Stimulated activated CD8-positive, alpha-beta memory T cell treated with anti-CD3 and anti-CD28 coated beads, Interleukin-15, amount 100 ng/mL, for 4 hours (primary cell): ENCODE measurements at places on chromosomes 6 and 20.

DNA sequence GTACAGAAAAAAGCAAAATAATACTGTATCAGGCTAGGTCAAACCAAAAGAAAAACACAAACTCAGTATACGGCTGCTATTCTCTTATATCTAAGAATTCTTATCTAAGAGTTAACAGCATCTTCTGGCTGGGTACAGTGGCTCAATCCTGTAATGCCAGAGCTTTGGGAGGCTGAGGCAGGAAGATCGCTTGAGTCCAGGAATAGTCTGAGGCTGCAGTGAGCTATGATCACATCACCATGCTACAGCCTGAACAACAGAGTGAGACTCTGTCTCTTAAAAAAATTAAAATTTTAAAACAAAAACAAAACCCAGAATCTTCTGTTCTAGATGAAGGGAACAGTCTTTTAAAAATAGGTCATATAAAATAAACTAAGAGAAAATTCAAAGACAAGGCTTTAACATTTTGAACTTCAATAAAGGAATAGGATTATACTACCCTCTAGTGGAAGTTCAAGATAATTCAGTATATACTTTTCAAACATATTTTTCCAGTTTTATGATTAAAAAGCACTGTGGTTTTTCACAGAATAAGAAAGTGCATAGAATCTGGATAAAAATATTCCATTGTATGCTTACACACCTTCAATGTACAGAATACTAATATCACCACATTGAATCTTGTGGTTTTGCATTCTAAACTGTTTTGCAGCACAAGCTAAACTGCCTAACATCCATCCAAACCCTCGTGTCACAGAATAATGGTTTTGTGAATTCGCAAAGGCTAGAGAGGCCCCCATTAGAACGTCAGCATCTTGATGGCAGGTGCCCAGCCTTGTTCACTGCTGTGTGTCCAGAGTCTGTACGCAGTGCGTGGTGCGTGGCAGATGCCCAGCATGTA lies 39.3 kb downstream of the DTNBP1 start:
- DNase-seq = no peak

GRCh38 chr6:113805173-113805790 lies 51.9 kb upstream of the MARCKS start:
- DNase-seq = no peak

- no peak for DNase-seq
These were observed 187.8 kb upstream of the STXBP5 start for GRCh38 chr6:147016440-147016839.

- DNase-seq = no peak
These were observed 72.3 kb downstream of the ZHX3 start for GRCh38 chr20:41245086-41245707.

GRCh38 chr6:138691595-138692057 lies 81.9 kb upstream of the CCDC28A start:
- no peak for DNase-seq

GRCh38 chr6:112150363-112150762 lies 63.0 kb downstream of the FAM229B start:
- no peak for DNase-seq

DNA sequence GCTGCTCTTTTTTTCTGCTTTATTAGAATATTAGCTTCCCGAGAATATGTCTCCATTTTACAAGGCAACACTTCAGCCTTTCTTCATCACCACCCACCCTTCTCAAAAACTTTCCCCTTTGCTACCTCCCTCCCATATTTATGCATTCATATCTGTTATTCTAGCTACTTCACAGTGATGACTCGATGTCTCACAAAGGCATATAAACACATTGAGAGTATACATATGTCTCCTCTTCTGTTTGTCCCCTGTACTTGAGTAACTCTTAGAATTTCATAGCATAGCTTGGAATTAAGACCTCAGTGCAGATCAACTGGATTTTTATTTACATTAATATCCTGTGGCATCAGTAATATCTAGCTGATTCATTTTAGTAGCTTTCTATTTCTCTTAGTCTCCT lies 6.5 kb downstream of the RNF144B start:
- no peak for DNase-seq

- peak; percentile 10 for DNase-seq
These were observed 268.8 kb downstream of the TMEM242 start for GRCh38 chr6:157054531-157054979.

DNA sequence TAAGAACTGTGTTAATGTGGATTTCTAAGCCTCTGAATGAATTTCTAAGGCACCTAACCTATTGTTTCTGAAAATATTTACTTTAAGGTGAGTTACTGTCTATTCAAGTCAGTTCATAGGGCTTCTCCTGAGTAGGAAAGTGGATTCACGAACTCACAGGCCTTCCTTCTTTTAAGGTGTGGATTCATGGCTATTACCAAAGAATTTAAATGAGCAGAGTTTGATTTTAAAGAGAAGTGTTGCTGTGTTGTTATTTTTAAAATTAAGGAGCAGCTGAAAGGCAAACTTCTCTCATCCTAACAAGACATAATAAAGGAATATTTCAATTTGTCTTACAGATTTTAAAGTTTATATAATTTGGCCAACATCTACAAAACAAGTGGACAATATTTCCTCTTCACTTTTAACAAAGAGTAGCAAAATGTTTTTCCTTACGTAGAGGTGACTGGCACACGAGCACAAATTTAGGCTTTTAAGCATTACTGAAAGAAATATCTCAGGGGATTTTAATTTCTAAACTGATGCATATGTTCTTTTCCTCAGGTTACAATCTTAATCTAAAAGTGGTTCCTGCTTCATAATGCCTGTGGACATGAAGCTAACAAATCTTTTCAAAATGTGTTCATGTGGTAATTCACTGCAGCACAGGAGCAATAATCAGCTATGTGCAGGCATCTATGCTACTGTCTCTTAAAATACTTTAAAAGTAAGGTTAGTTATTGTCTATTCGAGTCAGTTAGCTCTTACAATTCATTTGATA lies 602 bp upstream of the TSPYL4 start:
- no peak for DNase-seq

GRCh38 chr6:132007474-132008190 lies 56.5 kb upstream of the CCN2 start:
- DNase-seq = no peak

DNA sequence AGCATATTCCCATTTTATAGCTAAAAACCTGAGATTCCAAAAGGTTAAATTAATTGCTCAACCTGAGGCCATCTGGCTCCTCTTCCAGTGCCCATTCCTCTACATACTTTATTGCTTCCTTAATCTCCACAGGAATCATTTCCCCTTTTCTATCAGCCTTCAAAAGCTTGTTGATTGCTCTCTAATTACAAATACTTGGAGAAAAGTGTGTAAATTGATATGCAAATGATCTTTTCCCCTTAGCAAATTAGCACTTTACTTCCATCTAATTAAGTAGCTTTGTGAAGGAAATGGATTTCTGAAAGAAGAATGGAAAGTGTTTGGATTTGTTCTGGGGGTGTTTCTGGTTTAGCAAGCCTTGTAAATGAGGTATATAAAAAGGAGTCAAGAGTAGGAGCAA lies 323.3 kb downstream of the GRIK2 start:
- no peak for DNase-seq

DNA sequence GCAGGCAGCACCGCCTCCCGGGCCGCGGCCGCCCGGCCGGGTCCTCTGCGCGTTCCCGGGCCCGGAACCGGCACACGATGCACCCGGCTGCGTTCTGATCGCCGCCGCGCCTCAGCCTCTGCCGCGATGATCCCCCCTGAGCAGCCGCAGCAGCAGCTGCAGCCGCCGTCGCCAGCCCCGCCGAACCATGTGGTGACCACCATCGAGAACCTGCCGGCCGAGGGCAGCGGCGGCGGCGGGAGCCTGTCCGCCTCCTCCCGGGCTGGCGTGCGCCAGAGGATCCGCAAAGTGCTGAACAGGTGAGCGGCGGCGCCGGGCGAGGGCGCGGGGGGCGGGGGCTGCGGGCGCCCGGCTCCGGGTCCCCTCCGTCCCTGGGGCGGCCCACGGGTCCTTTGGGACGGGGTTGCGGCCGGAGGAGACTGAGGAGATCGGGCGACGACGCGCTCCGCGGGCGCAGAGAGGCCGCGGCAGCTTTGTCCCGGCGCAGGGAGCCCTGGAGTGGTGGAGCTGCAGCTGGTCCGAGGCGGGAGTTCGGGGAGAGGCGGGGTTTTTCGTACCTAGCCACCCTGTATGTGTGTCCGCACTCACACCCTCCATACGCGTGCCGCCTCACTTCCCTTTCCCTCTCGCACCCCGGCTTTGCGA lies 659 bp downstream of the SLC35F1 start:
- DNase-seq = no peak

GRCh38 chr6:37654727-37655500 lies 42.8 kb downstream of the MDGA1 start:
- no peak for DNase-seq

GRCh38 chr20:5600982-5601381 lies 149.2 kb upstream of the SHLD1 start:
- DNase-seq = no peak

DNA sequence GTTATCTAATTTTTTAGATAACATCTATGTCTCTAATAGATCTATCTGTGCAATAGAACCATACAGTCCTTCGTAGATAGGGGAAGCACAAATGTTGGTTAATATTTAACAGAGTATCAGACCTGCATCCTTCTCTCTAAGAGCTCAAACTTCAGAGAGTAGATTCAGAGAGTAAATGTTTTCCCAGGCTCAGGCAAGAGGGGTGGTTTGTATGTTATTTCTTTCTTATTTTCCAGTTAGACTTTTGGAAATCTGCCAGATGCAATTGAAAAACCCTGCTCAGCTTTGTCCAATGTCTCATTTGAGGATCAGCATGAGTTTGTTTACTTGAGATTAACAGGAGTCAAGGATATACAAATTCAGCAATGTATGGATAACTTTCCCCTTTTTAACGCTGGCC lies 361.9 kb downstream of the BCKDHB start:
- no peak for DNase-seq

DNA sequence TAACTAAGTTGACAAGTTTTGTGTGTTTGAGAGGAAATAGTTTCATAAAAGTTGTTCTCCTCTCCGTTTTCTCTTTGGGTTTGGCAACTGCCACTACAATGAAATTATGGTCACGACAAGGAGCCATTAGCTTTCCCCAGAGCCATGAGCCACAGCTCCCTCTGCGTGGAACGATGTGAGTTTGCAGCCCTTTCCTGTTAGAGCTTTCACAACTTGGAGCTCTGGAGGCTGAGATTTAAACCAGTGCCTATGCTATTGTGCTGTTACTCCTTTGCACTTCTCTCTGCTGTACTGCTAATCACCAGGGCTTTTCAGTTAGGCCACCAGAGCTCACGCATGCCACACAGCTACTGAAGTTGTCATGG lies 29.3 kb upstream of the TXNDC5 start:
- DNase-seq = no peak

GRCh38 chr6:145031962-145032361 lies 703.4 kb downstream of the EPM2A start:
- DNase-seq = no peak

DNA sequence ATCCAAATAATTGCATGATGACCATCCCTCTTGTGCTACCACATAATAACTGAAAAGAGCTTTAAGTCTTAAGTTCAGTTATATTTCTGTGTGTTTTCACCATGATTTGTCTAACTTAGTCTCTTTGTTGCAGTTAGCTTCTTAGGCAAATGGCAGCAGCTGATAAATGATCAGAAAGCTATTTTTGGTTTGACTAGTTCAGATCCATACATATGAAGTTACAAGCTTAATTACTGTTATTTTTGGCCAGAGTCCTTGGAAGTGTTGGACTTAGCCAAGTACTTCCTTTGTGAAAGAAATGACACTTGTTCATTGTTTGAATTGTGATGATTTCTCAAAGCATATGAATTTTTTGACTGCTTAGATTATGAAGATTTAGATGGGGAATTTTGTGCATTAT lies 54.2 kb downstream of the HIVEP1 start:
- DNase-seq = no peak

GRCh38 chr6:79280756-79281155 lies 46.3 kb upstream of the HMGN3 start:
- no peak for DNase-seq

- DNase-seq = no peak
These were observed 82.4 kb downstream of the MAFB start for GRCh38 chr20:40606660-40607059.

- DNase-seq = peak; percentile 88
These were observed at the start of gene NFKBIL1 for GRCh38 chr6:31546958-31547726. Gene NFKBIL1, plus strand, starts transcription at chr6:31547608. Its CDS starts 87 bp downstream, at chr6:31547695.

DNA sequence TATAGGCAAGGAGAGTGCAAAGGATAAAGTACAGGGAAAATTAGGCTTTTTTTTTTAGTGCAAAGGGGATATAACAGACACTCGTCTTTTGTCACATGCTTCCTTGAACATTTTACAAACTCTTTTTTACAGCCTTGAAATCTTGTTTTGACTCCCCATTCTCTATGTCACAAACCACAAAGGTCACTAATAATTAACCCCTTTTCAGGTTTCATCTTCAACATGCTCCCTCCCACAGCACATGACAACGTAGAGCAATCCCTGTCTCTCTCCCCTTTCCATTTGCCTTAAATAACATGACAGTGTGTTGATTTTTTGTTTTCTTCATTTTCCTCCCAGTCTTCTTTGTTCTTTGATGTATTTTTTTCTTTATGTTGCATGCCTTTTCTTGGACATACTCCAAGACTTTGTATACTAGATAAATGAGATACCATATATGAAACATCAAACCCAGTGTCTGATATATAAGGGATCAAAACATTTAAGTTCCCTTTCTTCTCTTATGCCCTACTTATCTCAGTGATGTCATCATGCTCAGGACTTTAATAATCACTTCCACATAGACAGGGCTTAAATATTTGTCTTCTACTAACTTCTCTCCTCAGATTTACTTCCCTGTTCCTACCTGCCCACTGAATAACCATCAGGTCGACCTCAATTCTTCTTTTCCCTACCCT lies 378.7 kb upstream of the HSF2 start:
- no peak for DNase-seq

DNA sequence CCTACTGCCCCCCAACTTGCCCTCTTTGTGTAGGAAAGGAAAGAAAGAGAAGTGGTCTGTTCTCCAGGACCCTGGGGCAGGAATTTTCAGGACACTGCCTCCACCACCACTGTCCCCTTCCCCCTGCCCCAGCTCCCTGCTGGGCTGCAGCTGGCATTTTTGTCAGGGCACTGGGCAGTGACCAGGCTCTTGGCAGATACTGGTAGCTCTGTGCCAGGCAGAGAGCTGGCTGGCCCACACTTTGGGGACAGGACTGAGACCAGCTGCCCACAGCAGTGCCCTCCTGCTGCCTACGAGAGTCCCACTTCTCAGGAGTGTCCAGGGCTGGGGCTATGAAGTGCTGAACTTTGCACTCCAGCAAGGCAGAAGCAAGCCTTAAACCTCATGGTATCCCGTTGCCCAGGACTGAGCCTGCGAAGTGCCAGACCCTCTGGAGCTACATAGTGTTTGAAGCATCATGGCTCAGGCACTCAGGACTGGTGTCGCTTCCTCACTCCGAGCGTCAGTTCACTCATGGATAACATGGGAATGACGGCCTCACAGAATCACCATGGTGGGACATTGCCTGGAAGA lies 19.3 kb downstream of the SLC13A3 start:
- DNase-seq = no peak
